ENCODE measurements at places on chromosomes 13 and 19.

GRCh38 chr13:84500016-84500415, 617.7 kb upstream of the SLITRK1 start:
- no peak for DNase-seq

GRCh38 chr13:40026174-40026585, 370.7 kb downstream of the COG6 start:
- DNase-seq: no peak

GRCh38 chr13:110789871-110790270, 76.4 kb downstream of the ING1 start:
- no peak for DNase-seq

- DNase-seq: peak; percentile 22
Observed at GRCh38 chr19:10290357-10290875, 664 bp downstream of the ICAM5 start.

- DNase-seq: no peak
Observed at GRCh38 chr19:47663911-47664771, 49.1 kb upstream of the EHD2 start.

GRCh38 chr13:28794396-28794795, 25.7 kb upstream of the MTUS2 start:
- DNase-seq: no peak

GRCh38 chr13:70816853-70817252, 708.6 kb upstream of the KLHL1 start:
- no peak for DNase-seq

GRCh38 chr13:31320946-31321345, 121.2 kb downstream of the B3GLCT start:
- peak; percentile 21 for DNase-seq

- peak; percentile 11 for DNase-seq
Observed at GRCh38 chr13:36130552-36131221, 495 bp downstream of the DCLK1 start.

GRCh38 chr19:43616306-43616705, 3.1 kb downstream of the ZNF428 start:
- DNase-seq: no peak

- DNase-seq: no peak
Observed at GRCh38 chr19:44765033-44765948, 12.4 kb upstream of the CBLC start.

DNA sequence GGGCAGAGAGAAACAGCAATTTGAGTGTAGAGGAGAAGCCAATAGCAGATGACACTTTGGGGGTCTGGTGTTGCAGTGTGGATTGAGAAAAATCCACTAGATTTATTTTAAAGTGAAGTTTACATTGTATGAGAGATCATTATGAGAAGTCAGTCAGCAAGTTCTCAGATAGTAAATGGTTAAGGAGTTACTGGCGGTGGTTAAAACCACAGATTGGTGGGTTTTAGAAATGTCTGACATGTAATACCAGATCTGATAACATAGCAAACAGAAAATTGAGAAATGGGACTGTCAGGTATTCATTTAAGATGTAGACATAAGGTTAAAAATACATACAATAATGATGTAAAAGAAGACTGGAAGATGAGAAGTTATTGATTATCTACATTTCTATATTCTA, 7.2 kb downstream of the ABHD13 start:
- no peak for DNase-seq

DNA sequence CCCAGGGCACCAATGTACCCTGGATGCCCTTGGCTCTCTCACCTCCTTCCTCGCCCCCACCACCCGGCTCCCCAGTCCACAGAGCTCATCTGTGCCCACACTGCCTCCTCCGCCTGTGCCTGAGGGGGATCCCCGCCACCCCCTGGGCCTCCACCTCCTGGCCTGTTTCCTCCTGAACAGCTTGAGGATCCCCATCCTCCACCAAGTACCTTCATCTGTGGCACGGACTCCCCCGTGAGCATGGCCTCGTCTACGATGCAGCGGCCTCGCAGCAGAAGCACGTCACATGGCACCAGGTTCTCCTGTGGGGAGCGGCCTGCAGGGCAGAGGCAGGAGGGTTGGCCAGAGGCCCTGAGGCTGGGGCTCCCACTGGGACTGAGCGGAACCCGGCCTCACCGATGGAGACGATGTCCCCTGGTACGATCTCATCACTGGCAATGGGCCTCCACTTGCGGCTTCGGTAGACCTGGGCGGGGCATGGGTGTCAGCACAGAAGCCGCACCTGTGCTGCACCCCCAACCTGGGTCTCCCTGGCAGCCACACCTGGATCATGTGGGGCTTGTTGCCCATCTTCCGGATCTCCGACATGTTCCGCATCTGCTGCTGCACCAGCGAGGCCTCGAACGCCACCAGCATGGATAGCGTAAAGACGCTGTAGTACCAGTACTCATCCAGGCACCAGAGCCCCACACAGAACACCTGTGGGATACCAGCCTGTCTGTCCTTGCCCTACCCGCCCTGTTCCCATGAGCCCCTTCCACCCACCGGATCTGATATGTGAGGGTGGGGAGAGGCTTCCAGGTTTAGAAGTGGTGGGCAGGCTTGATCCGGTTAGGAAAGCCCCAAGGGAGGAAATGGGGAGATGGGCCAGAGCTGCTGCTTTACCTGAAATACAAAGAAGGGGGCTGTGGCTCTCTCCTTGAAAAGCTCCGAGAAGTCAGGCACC, 6.8 kb downstream of the ATP13A1 start:
- DNase-seq: no peak

GRCh38 chr13:100836711-100837110, 162.1 kb upstream of the TMTC4 start:
- no peak for DNase-seq

DNA sequence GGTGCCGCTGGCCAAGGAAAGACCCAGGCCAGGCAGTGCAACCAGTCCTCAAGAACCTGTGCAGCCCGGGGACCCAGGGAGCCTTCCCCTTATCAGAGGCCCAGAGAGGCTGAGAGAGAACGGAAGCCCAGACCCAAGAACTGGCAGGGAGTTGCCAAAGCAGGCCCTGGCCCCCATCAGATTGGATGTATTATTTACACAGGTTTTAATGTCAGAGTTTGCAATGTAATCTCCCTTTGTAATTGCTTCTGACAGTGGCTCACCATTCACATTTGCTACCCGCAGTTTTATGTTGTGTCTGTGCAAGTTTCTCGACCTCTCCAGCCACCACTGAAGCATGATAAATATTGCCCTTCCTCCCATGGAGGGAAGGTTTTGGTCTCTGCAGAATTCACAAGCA, 660.9 kb downstream of the LIG4 start:
- DNase-seq: peak; percentile 56

- DNase-seq: no peak
Observed at GRCh38 chr19:48403606-48404005, 10.1 kb downstream of the GRIN2D start.

DNA sequence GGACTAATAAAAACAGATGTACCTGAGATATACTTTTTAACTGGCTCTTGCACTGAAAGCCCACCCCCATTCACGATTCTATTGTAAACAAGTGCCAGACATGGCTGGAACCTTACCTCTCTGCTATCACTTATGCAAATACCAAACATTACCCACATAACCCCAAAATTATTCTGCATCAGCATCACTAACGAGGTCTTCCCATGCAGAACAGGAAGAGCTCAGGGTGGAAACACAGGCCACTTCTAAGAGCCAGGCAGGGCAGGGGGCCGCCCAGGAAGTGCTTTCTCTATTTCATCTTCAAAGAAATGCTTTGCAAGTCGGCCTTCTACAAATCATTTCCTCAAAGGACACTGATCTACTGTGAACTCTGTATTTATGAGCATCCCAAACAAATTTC, 7.3 kb downstream of the IRS2 start:
- no peak for DNase-seq

All from DMS79 (cell line).